ENCODE measurements at places on chromosomes 1 and 21.

DNA sequence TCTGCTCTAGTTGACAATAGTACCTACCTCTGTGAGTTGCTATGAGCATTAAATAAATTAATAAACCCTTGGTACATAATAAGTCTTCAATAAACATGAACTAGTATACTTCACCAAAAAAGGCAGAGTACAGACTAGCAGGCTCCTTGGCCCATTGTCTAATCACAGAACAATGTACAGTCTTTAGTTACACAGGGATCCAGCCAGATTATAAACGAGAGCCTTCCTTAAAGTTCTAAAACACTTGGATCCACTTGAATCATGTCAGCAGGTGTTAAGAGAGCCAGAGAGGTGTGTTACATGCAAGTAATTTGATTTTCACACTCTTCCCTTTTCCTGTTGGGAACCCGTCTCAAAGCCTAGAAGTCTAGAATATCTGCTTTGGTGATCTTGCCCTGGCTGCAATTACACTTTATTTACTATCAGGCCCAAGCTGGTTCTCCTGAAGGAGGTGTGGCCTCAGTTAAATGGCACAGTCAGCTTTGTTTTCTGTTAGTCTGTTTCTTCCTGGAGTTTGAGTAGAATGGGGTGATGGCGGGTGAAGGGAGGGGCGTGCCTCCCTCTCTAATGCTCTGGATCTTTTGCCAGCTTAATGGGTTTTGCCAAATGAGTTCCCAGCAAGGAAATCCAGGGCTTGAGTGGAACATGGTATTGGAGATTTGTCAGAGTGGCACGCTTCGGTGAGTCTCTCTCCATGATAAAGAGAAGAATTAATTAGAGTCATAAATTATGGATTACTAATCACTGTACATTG is 570.9 kb upstream of the CAMK1G start:
- no peak for DNase-seq

- DNase-seq: no peak
These were observed 295.4 kb downstream of the AGBL4 start for GRCh38 chr1:49728377-49728776.

GRCh38 chr1:47582891-47583608 is 145.2 kb downstream of the FOXD2 start:
- DNase-seq: no peak

DNA sequence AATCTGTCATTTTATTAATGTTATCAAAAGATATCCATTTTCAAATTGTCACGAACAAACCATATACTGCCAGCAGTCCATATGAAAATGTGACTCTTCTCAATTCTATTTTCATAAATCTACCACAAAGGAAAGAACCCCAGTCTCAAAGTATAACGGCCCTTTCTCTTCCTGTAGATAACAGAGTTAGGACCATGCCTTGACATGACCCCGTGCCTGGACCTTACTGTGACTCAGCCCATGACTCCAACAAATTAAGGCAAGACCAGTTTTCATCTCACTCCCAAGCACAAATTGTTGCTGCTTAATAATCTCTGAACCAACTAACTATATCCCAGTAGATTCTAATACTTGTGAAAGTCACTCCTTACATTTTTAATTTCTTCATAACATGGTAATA is 124.4 kb upstream of the NFIA start:
- DNase-seq: no peak

- no peak for DNase-seq
These were observed 13.1 kb upstream of the LPGAT1 start for GRCh38 chr1:211843507-211844298.

DNA sequence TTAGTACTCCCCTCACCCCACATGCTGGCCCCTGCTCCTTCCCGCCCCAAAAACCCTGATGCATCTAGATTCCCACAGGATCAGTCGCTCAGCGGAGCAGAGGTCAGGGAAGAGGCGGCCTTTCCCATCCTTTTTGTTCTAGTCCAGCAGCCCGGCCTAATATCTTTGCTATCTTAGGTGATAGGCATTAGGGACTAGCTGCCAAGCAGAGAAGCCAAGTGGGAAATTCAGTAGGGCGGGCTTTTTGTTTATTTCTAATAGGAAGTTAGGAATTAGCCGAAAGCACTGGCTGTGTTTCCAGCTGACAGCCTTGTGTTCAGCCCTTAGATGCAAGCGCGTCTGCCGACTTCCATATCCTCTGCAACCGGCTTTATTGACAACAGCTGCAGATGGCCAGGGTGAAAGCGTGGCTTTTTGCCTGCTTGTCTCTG is 59.0 kb upstream of the BCAR3 start:
- no peak for DNase-seq

All from GM06990 (cell line).